ENCODE measurements at places on chromosomes 13 and 19. TPM values are rescaled to one million over a fixed set of nuclear protein-coding genes. Genes with fewer than 3 reads are reported as not detected.

- H3K36me3 ChIP-seq = no peaks in the 10 kb centered on the region
- no peak for DNase-seq
- H3K4me1 ChIP-seq = no peaks in the 10 kb centered on the region
- no peak overlapping the region for H3K27ac ChIP-seq
Observed at GRCh38 chr13:73146707-73147106, 87.9 kb downstream of the KLF5 start.

DNA sequence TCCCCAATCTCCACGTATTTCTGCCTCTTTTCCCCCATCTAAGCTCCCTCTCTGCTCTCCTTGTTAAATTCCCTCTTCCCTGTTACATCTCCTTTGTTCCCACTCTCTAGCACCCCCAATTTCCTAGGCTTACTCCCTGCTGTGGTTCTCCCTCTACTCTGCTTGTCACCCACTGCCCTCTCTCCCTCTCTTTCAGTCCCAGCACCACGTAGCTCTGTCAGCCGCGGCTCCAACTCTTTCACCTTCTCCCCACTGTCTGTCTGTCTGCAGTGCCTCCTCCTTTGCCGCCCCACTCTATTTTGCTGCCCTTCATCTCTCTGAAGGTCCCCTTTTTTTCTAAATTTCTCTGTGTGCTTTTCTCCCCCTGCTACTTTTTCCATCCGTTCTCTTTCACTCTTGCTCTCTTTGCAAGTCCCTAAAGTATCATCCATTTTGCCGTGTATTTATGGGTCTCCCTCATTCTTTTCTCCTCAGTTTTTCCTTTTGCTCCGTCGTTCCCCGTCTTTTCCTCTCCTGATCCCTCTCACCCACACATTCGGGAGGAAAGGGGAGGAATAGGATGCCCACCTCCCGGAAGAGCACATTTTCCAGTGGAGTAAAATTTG, 937 bp downstream of the ZNF841 start:
- H3K4me1 ChIP-seq = peaks cover 31% of the 10 kb centered on the region
- DNase-seq = no peak
- peak overlapping the region; percentile 87 for H3K4me3 ChIP-seq
- peaks cover 71% of the 10 kb centered on the region for H3K36me3 ChIP-seq

- no peak overlapping the region for H3K27ac ChIP-seq
- no peaks in the 10 kb centered on the region for H3K36me3 ChIP-seq
- H3K27me3 ChIP-seq = no peaks in the 10 kb centered on the region
- no peaks in the 10 kb centered on the region for H3K4me1 ChIP-seq
Observed at GRCh38 chr13:113053801-113054604, 51.6 kb upstream of the F7 start.

DNA sequence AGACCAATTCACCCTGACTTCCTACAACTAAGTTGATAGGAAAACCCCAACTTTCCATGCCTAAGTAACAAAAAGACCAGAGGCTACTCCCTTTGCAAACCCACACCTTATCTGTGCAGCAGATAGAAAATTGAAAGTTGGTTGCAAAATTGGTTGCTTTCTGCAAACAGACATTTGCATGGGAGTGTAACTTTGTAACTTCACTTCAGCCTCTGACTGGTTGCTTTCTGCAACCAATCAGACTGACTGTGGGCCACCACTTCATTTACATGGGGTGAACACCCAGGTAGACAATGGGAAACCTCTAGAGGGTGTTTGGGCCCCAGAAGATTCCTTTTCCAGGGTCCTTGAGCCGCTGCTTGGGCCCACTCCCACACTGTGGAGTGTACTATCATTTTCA, 9.8 kb downstream of the TEX30 start:
- no peak overlapping the region for H3K4me3 ChIP-seq
- H3K4me1 ChIP-seq = no peaks in the 10 kb centered on the region
- DNase-seq = no peak
- H3K27ac ChIP-seq = no peak overlapping the region

DNA sequence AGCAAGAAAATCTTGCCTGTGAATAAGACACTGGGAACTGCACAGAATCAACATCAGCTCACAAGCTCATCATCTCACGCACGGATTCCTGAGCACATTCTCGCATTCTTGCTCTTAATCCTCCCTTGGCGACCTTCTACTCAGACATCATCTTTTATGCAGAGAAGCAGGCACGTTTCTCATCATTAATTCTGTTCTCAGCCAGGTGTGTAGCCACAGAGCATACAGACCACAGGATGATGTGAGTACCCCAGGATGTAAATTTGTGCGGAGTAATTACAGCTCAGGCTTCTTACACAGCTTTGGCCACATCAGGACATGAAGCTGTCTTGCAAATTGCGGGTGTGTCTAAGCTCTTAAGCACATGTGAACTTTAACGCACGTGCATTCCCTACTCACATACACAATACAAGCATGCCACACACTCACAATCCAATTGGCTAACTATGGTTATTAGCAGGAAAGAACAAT, 36.5 kb upstream of the SACS start:
- no peak for DNase-seq
- peaks cover 5% of the 10 kb centered on the region for H3K4me1 ChIP-seq
- peaks cover 7% of the 10 kb centered on the region for H3K27me3 ChIP-seq
- H3K4me3 ChIP-seq = no peak overlapping the region
- H3K36me3 ChIP-seq = no peaks in the 10 kb centered on the region
- H3K27ac ChIP-seq = no peak overlapping the region

DNA sequence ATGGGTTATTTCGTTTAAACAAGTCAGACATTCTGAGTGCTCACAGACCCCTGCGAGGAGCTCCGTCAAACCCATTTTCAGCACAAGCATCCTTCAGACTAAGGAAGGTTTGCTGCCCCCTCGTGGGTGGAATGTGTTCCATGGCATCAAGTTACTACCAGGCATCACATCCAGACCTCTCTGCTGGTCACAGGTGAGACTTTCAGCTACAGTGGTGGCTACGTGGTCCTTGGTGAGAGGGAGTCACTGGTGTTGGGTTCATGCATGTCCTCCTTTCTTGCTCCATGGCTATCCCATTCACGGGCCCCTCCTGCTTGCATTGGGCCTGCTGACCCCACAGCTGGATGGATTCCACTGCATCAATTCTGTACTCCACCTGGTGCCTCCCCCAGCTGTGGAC, 9.1 kb upstream of the LILRB5 start:
- no peak overlapping the region for H3K4me3 ChIP-seq
- peak; percentile 84 for DNase-seq
- no peaks in the 10 kb centered on the region for H3K36me3 ChIP-seq
- H3K27ac ChIP-seq = no peak overlapping the region

DNA sequence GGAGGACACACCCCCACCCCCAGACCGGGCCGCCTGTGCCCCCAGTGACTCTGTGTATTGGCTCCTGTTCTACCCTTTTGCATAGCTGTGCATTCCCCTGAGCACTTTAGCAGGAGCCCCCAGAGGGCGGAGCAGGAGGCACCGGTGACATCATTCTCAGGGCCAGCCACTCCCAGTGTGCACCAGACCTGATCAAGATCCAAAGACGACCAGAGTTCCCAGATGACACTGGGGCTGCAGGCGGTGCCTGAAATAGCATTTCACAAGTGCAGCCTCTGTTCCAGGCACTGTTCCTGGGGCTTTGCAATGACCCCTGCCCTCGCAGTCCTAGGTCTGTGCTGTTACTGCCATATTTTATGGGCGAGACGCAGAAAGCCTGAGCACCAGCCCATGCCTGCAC, 14.5 kb upstream of the PTPRS start:
- H3K4me3 ChIP-seq = no peak overlapping the region
- no peaks in the 10 kb centered on the region for H3K4me1 ChIP-seq
- peaks cover 22% of the 10 kb centered on the region for H3K27me3 ChIP-seq
- no peak overlapping the region for H3K27ac ChIP-seq
- DNase-seq = no peak

DNA sequence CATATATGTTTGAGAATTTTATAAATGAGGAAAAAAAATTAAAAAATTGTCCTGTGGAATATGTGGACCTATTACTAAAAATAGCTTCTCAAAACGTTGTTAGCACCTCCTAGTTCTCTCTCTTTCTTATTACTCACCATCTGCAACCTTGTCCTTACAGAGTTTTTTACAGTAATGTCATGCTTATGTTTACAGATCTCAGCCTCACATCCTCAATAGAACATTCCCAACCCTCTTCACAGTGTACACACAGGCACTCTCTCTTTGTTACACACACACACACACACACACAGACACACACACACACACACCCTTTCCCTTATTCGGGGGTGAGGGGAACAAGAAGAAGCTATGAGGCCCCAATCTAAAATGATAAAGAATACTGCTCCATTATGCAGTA, 197.7 kb downstream of the SLITRK6 start:
- no peaks in the 10 kb centered on the region for H3K27me3 ChIP-seq
- H3K36me3 ChIP-seq = no peaks in the 10 kb centered on the region
- H3K4me3 ChIP-seq = no peak overlapping the region
- no peaks in the 10 kb centered on the region for H3K4me1 ChIP-seq

- H3K27me3 ChIP-seq = no peaks in the 10 kb centered on the region
- H3K36me3 ChIP-seq = no peaks in the 10 kb centered on the region
- H3K27ac ChIP-seq = no peak overlapping the region
Observed at GRCh38 chr13:24386816-24387708, 77.7 kb downstream of the C1QTNF9 start.

GRCh38 chr19:47296036-47296435, 13.6 kb upstream of the C5AR1 start:
- no peaks in the 10 kb centered on the region for H3K36me3 ChIP-seq
- no peaks in the 10 kb centered on the region for H3K27me3 ChIP-seq
- DNase-seq = peak; percentile 79
- H3K27ac ChIP-seq = no peak overlapping the region
- H3K4me3 ChIP-seq = no peak overlapping the region
- H3K4me1 ChIP-seq = peaks cover 2% of the 10 kb centered on the region

DNA sequence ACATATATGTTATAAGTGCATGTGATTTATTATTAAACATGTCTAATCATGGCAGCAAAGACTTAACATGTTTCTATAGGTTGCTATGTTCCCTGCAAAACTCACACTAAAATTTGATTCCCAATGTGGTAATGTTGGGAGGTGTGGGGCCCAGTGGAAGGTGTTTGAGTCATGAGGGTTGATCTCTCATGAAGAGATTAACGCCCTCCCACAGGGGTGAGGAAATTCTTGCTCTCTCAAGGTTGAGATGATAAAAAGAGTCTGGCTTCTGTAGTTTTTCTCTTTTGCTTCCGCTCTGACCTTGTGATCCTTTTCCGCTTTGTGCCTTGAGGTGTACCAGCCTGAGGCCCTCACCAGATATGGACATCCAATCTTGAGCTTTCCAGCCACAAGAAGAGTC, 737.5 kb upstream of the SLITRK5 start:
- H3K27me3 ChIP-seq = no peaks in the 10 kb centered on the region
- no peaks in the 10 kb centered on the region for H3K4me1 ChIP-seq
- DNase-seq = no peak
- H3K27ac ChIP-seq = no peak overlapping the region
- no peaks in the 10 kb centered on the region for H3K36me3 ChIP-seq

GRCh38 chr13:51330791-51331190, 8.7 kb upstream of the SERPINE3 start:
- no peak overlapping the region for H3K27ac ChIP-seq
- H3K27me3 ChIP-seq = no peaks in the 10 kb centered on the region
- H3K4me3 ChIP-seq = no peak overlapping the region
- peaks cover 18% of the 10 kb centered on the region for H3K4me1 ChIP-seq
- no peaks in the 10 kb centered on the region for H3K36me3 ChIP-seq

DNA sequence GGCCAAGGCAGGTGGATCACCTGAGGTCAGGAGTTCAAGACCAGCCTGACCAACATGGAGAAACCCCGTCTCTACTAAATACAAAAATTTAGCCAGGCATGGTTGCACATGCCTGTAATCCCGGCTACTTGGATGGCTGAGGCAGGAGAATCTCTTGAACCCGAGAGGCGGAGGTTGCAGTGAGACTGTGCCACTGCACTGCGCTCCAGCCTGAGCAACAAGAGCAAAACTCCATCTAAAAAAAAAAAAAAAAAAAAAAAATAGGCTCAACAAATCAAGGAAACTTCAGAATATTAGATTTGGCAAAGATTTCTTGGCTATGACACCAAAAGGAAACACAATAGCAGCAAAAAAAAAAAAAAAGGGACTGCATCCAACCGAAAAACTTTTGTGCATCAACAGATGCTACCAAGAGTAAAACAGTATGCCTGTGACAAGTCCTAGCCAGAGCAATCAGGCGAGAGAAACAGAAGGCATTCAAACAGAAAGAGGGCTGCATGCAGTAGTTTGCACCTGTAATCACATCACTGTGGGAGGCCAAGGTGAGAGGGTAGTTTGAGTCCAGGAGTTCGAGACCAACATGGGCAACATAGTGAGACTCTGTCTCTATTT, 23.8 kb downstream of the ZNF160 start:
- no peaks in the 10 kb centered on the region for H3K27me3 ChIP-seq
- H3K4me3 ChIP-seq = no peak overlapping the region
- H3K36me3 ChIP-seq = peaks cover 99% of the 10 kb centered on the region
- no peak overlapping the region for H3K27ac ChIP-seq
- no peaks in the 10 kb centered on the region for H3K4me1 ChIP-seq

GRCh38 chr13:109371066-109371465, 415.3 kb downstream of the IRS2 start:
- H3K36me3 ChIP-seq = no peaks in the 10 kb centered on the region
- H3K27ac ChIP-seq = no peak overlapping the region
- DNase-seq = no peak
- no peak overlapping the region for H3K4me3 ChIP-seq

- H3K4me1 ChIP-seq = peaks cover 10% of the 10 kb centered on the region
- peak overlapping the region; percentile 70 for H3K4me3 ChIP-seq
- H3K36me3 ChIP-seq = peaks cover 3% of the 10 kb centered on the region
Observed at GRCh38 chr13:28494504-28494777, 487 bp downstream of the FLT1 start.

DNA sequence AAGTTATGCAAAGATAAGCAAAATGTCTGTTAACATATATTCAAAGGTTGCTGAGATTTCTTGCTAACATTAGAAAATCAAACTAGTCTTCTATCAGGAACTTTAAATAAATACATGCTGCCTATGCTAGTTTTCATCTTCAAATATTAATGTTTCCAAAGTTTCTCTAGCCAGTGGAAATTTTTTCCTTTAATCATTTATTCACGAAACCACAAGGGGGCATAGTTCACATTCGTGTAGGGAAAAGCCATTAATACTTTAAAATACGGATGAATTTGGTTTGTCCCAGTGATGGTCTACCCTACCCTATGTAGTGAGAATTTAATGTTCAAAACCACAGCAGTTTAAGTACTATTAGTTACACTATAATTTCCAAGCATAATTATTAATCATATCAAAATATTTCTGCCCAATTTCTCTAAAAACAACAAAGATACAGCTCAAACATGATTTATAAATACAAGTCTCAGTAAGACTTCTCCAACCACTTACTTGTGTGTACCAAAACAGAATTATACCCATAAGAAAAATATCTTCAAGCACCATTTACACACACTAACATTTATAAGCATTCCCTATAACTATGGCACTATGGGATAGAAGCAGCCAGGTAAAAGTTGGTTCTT, 16.2 kb downstream of the NUFIP1 start:
- H3K36me3 ChIP-seq = peaks cover 7% of the 10 kb centered on the region
- H3K4me3 ChIP-seq = no peak overlapping the region
- no peaks in the 10 kb centered on the region for H3K4me1 ChIP-seq
- no peaks in the 10 kb centered on the region for H3K27me3 ChIP-seq
- DNase-seq = no peak

- no peak overlapping the region for H3K4me3 ChIP-seq
- peaks cover 70% of the 10 kb centered on the region for H3K36me3 ChIP-seq
- no peaks in the 10 kb centered on the region for H3K27me3 ChIP-seq
Observed at GRCh38 chr19:10145031-10145430, 25.3 kb upstream of the EIF3G start.

GRCh38 chr13:32905063-32905863, 111.0 kb upstream of the KL start:
- peak overlapping the region; percentile 44 for H3K4me3 ChIP-seq
- H3K27ac ChIP-seq = peak overlapping the region; percentile 87
- H3K4me1 ChIP-seq = peaks cover 19% of the 10 kb centered on the region
- H3K36me3 ChIP-seq = no peaks in the 10 kb centered on the region
- H3K27me3 ChIP-seq = peaks cover 33% of the 10 kb centered on the region

Gene OR7A5
- not detected for total RNA-seq

Gene PLVAP
- 0.14 TPM for total RNA-seq

Gene CSNK1G2
- total RNA-seq = 63.7 TPM

Gene SPACA6
- 14.2 TPM for total RNA-seq
